Activated naive CD8-positive, alpha-beta T cell treated with anti-CD3 and anti-CD28 coated beads, Interleukin-2, amount 10 ng/mL, durations not matched to agents 7 days and 5 days (primary cell): ENCODE measurements at places on chromosomes 2 and 18. TPM values are rescaled to one million over a fixed set of nuclear protein-coding genes. Genes with fewer than 3 reads are reported as not detected.

- no peak overlapping the region for H3K4me3 ChIP-seq
- H3K27me3 ChIP-seq, result no peaks in the 10 kb centered on the region
- DNase-seq, result no peak
These were observed 154.6 kb downstream of the EVA1A start for GRCh38 chr2:75406131-75406581.

DNA sequence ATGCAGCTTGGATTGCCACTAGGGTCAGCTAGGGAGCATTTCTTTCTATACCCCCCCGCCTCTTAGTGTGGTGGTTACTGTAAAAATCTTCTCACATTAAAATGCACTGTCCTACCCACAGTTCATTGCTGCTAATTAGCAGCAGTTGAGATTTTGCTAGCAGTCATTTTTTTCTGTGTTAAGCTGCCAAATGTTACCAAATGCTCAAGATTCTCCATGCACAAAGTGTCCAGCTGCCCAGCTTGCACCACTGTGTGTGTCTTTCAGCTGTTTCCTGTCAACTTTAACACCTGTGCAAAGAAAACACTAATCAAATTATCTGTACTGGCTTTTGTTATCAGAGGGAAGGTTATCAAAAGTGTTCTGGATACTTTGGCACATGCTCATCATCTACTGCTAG lies 679.3 kb downstream of the NR4A2 start:
- H3K27ac ChIP-seq, result no peak overlapping the region
- no peaks in the 10 kb centered on the region for H3K36me3 ChIP-seq
- no peak for DNase-seq
- no peaks in the 10 kb centered on the region for H3K27me3 ChIP-seq
- H3K4me1 ChIP-seq, result no peaks in the 10 kb centered on the region

DNA sequence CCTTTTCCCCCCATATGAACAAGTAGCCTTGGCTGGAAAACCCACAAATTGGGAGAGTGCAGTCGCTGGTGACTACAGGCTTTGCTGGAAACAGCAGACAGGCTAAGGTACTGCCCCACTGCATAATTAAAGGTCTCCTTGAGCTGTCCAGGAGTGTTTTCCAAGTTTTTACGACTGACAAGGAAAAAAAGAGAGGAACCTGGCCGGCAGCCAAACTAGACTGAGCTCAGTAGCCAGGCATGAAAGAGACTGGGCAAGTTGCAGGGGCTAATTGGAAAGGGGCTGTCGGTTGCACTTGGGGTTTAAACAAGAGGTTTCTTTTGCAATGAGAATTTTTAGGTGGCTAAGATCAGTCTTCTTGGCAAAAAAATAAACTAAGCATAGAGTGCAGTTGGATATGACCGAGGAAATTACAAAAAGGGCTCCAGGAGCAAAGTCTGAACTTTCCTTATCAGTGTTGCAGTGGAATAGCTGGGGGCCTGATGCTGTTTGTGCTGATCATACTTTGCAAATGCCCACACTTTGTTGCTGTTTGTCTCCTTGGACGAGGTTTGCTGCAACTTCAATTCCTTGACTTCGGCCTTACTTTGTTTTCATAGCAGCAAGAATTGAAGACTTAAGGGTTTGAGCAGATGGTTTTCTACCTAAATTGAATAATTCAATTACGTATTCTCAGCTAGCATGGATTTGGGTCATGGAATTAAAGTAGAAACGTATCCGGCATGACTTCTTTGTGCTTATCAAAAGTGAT lies 2.1 kb downstream of the GULP1 start:
- H3K4me3 ChIP-seq, result no peak overlapping the region
- no peak for DNase-seq
- H3K36me3 ChIP-seq, result no peaks in the 10 kb centered on the region
- H3K4me1 ChIP-seq, result peaks cover 8% of the 10 kb centered on the region
- H3K27me3 ChIP-seq, result peaks cover 51% of the 10 kb centered on the region
- no peak overlapping the region for H3K27ac ChIP-seq

GRCh38 chr2:232779465-232779864 lies 3.1 kb upstream of the KCNJ13 start:
- H3K27ac ChIP-seq, result no peak overlapping the region
- no peaks in the 10 kb centered on the region for H3K27me3 ChIP-seq
- peaks cover 12% of the 10 kb centered on the region for H3K36me3 ChIP-seq
- DNase-seq, result no peak

- no peak for DNase-seq
- H3K27me3 ChIP-seq, result no peaks in the 10 kb centered on the region
- no peak overlapping the region for H3K4me3 ChIP-seq
These were observed 439.3 kb downstream of the TMX3 start for GRCh38 chr18:68275616-68276015.

DNA sequence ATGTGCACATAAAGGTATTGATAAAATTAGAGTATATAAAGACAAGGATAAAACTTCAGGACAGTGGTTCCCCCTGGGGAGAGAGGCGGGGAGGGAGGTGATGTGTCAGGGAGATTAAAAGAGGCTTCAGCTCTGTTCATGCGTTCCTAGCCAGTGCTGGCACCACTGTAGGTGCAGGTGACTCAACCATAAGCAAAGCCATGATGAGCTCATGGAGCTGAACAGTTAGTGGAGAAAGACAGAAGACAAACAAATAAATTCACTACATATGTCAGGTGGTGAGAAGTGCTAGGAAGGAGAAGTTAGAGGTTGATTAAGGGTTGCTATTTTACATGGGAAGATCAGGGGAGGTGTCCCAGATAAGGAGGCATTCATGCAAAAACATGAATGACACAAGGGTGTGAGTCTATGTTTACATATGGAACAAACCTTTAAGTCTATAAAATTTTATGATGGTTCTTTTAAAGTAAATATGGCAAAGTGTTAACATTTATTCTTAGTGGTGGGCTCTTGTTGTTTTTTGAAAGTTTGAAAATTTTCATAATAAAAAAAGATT lies 136.0 kb downstream of the ANKRD44 start:
- H3K27ac ChIP-seq, result no peak overlapping the region
- H3K4me3 ChIP-seq, result no peak overlapping the region
- H3K27me3 ChIP-seq, result no peaks in the 10 kb centered on the region

- no peaks in the 10 kb centered on the region for H3K36me3 ChIP-seq
- H3K4me1 ChIP-seq, result no peaks in the 10 kb centered on the region
- no peaks in the 10 kb centered on the region for H3K27me3 ChIP-seq
These were observed 64.0 kb downstream of the CDH20 start for GRCh38 chr18:61397222-61397621.

DNA sequence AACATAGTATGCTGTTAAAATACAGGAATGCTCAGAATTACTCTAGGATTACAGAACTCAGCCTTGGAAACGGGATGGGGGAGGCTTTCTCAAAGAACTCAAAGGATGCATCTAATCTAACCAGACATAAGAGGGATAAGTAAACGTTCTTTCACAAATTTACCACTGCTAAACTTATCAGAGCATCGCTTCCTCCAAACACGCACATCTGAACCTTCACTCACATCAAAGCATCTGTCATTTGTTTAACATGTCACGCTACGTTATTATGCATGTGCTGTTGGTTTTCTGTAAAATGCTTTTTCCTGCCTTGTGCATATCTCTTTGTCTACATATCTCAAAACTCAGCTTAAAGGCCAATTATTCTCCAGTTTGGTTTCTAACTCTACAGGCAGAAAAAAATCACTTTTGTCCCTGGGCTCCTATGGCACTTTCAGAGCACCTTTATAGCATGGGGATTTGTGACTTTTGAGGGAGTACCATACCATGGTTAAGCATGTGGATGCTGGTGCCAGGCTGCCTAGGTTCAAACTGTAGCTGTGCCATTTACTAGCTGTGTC lies 106.7 kb upstream of the FSHR start:
- H3K4me1 ChIP-seq, result no peaks in the 10 kb centered on the region
- DNase-seq, result no peak
- H3K27ac ChIP-seq, result no peak overlapping the region
- no peaks in the 10 kb centered on the region for H3K27me3 ChIP-seq
- no peak overlapping the region for H3K4me3 ChIP-seq
- H3K36me3 ChIP-seq, result no peaks in the 10 kb centered on the region

DNA sequence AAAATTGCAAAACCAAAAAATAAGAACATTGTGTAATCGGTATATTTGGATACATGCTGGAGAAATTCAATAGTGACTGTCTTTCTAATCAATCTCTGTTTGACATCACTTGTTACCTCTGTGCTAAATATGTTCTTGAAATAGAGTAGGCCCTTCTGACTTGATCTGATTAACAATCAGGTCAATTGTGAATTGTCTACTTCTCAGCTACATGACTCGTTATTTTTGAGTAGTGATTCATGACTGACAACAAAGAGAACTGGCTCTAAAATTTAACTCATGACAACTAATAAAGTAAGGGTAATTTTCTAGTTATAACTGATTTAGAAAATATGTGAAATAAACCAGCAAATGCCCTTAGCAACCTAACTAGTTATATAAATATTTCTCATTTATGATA lies 312.1 kb downstream of the TMX3 start:
- no peaks in the 10 kb centered on the region for H3K27me3 ChIP-seq
- no peak overlapping the region for H3K4me3 ChIP-seq
- H3K36me3 ChIP-seq, result no peaks in the 10 kb centered on the region
- DNase-seq, result no peak
- H3K4me1 ChIP-seq, result no peaks in the 10 kb centered on the region
- no peak overlapping the region for H3K27ac ChIP-seq

DNA sequence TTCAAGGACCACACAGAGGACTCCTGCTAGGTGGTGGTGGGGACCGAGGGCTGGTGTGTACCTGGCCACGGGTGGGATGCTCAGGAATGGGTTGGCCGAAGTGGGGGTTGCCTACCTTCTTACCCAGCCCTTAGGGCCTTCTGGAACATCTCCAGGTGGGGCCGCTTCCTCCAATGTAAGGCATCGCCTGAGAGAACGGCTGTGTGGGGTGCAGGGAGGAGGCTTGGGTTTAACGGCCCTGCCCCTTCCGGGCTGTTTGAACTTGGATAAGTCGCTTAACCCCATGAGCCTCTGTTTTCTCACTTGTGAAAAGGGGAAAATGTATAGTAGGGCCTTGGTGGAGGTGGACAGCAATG lies 35.0 kb downstream of the EMILIN2 start:
- H3K4me1 ChIP-seq, result peaks cover 19% of the 10 kb centered on the region
- H3K27me3 ChIP-seq, result peaks cover 2% of the 10 kb centered on the region
- no peak for DNase-seq
- H3K27ac ChIP-seq, result peak overlapping the region; percentile 76
- H3K36me3 ChIP-seq, result peaks cover 6% of the 10 kb centered on the region
- H3K4me3 ChIP-seq, result peak overlapping the region; percentile 61

GRCh38 chr2:173652767-173653431 lies 298.2 kb downstream of the CDCA7 start:
- H3K27ac ChIP-seq, result no peak overlapping the region
- H3K36me3 ChIP-seq, result no peaks in the 10 kb centered on the region
- H3K4me3 ChIP-seq, result no peak overlapping the region
- DNase-seq, result no peak
- H3K4me1 ChIP-seq, result no peaks in the 10 kb centered on the region

DNA sequence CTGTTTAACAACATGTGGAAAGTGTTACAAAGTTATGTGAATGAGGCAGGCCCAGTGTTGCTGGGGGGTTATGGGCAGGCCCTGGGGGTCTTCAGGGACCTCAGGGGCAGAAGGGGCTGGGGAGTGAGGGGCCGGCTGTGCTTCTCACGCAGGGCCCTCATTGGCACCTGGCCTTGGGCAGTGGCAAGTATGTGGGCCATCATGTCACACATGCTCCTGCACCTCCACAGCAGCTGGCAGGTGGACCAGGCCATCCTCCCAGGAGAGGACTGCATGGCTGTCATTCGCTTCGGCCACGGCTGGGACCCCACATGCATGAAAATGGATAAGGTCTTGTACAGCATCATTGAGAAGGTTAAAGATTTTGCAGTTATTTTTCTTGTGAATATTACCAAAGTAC lies 47.4 kb downstream of the ZNF385B start:
- H3K27ac ChIP-seq, result no peak overlapping the region
- no peaks in the 10 kb centered on the region for H3K27me3 ChIP-seq
- no peaks in the 10 kb centered on the region for H3K4me1 ChIP-seq
- DNase-seq, result no peak
- no peak overlapping the region for H3K4me3 ChIP-seq
- H3K36me3 ChIP-seq, result no peaks in the 10 kb centered on the region

DNA sequence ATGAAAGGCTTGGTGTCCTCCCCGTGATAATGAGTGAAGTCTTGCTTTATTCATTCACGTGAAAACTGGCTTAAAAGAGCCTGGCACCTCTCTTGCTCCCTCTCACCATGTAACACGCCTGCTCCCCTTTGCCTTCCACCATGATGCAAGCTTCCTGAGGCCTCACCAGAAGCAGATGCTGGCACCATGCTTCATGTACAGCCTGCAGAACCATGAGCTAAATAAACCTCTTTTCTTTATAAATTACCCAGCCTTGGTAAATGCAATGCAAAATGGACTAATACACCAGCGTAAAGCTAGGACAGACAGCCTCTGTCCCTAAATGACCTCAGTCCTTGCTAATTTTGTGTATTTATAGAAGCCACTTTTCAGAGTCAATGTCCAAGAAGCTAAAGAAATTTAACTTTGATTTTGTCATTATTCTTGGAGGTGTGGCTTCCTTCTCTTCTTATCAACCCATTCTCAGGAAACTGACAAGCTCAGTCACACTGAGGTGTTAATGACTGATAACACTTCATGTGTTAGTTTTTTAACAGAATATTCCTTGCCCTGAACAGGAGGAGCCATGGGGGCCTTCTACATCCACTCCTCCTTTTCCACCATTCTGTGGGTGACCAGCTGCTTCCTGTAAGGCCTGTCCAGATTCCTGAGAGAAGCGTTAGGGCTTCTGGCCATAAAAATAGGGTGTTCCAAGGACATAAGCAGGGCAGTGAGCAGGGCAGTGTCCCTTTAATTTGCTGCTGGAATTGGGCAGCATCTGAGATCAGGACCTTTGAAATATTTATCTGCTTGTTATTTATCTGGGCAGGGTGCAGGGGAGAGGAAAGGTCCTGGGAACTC lies 38.0 kb upstream of the EPAS1 start:
- peaks cover 3% of the 10 kb centered on the region for H3K4me1 ChIP-seq
- DNase-seq, result no peak
- H3K36me3 ChIP-seq, result no peaks in the 10 kb centered on the region
- H3K4me3 ChIP-seq, result no peak overlapping the region
- peaks cover 6% of the 10 kb centered on the region for H3K27me3 ChIP-seq

DNA sequence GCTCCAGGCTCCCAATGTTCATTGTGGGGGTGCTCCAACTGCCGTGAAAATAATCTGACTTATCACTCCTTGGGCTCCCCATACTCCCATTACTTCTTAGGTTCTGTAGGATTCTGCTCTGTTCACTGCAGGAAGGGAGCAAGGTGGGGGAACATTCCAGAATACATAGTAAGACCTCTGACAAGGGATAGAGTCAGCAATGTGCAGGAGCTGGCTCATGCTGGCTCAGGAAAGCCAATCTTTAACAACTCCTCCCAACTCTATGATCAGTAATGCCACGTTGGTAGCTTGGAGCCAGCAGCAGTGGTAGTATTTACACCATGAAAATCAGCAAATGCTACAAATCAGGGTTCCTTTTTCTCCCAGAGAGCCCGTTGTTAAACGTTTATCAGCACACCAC lies 44.4 kb downstream of the FECH start:
- peaks cover 8% of the 10 kb centered on the region for H3K4me1 ChIP-seq
- H3K4me3 ChIP-seq, result no peak overlapping the region
- H3K27ac ChIP-seq, result no peak overlapping the region

Gene RTP5
- total RNA-seq, result 0.53 TPM

Gene PRSS56
- total RNA-seq, result not detected

Gene LHCGR
- total RNA-seq, result not detected

Gene APOB
- not detected for total RNA-seq
